Mesenchymal stem cell (in vitro differentiated cells and primary cell): ENCODE measurements at places on chromosomes 1 and 21.

DNA sequence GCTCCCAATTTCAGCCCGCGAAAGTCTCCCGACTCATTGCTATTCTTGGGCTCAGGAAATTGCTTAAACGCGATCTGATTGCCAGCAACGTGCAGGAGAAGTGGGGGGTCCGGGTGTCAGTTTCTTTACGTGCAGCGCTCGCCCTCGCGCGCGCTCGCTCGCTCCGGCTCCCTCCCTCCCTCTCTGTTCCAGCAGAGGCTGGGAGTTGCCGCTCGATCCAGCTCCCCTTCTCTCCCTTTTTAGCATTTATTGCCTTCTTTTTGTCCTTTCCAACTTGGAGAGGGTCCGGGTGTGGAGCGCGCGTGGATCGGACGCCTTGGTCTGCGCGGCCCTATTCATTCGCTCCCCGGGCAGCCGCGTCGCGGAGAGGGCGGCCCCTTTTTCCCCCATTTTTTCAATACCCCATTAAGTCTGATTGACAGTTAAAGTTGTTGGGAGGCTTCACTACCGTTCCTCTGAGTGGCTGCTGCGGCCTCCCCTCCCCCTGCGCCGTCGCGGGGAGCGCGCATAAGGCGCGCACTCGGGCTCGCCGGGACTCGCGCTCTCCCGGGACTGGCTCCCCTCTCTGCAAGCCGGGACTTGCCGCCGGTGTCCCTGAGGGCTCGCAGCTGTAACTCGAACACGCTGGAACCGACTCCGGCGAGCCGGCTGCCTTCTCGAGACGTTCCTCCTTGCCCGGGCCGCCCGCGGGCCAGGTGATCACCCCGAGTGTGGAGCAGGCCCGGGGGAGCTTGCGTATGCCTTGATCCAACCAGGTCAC, at the start of gene DHRS3:
Gene DHRS3, minus strand, starts transcription at position 310 of the 760 bp plus-strand sequence. CDS start 862 bp downstream, outside the sequence.
- peak; percentile 60 for DNase-seq

DNA sequence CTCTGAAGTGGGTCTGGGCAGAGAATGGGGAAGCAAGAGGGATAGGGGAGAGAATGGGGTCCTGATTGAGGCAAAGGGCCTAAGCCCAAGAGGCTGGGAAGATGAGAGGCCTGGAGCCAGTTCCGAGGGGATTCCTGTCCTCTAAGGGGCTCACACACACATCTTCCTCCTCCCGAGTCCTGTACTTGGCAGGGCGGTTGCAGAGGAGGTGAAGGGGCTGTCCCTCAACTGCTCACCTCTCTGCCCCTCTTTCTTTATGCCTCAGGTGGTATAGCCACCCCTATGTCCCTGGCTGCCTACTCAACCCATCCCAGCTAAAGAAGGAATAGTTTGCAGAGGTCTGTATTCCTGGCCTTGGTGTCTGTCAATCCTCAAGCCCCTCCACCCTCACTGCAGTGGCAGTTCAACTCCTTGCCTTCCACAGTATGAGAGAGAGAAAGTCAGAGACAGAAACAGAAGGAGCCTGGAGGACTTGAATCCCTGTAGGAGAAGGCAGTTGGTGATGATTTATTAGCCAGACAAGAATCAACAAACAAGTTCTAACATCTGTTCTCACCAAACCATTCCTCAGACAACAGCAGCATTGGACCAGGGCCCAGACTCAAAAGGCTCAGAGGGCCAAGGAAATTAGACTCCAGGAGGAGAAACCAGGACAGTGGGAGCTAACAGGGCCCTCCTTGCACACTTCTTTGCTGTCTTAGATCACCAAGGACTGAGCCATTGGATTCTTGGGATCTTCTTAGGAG, 10.7 kb downstream of the SH2D2A start:
- peak; percentile 83 for DNase-seq

DNA sequence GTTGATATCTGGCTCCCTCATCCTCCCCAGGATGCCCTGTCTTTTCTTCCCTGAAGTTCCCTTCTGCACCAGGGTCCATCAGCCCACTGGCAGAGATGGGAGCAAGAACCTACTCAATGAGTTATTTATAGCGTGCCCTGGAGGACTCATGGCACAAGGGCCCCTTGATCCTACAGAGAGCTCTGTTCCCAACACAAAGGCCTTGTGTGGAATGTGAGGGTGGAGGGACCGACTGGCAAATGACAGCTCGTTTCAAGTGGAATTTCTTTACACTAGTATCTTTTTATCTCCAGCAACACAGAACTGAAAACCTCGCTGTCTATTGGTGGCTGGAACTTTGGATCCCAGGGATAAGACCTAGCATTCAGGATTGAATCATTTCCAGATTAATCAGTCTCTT, 22.4 kb downstream of the CHI3L2 start:
- no peak for DNase-seq

- peak; percentile 88 for DNase-seq
Observed at GRCh38 chr1:9294405-9294773, 1.7 kb downstream of the SPSB1 start.

DNA sequence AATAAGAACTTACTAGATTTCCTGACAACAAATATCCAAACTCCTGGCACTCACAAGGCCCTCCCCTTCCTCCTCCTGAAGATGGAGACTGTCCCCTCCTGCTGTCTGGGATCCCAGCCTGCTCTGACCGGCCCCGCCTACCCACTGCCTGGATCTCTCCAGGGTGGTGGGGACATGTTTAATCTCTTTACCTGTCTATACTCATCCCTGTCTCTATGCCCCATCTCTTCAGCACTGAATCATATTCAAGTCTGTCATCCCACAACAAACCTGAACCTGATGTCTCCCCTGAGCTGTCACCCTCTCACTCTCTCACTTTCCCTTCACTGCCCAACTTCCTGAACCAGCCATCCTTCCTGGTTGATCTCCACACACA, 22.1 kb downstream of the MATN1 start:
- no peak for DNase-seq

DNA sequence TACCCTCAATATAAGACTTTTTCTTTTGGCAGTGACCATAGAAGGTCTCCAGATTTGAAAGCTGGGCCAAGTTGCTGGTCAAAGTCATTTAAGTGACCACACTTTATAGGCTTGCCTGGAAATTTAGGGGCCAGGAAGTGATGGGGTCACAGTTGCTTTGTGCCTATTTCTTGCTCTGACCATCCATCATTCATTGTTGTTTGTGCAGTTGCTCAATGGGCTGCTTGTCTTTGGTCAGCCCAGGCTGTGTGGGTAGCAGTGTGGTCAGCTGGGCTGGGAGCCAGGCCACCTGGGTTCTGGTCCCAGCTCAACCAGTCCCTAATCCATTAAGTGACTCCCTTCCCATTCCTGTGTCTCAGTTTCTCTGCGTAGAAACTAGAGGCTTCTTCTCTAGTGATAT, 2.1 kb upstream of the OTUD7B start:
- DNase-seq, result no peak

GRCh38 chr1:30038134-30039025, 685.0 kb downstream of the MATN1 start:
- DNase-seq, result no peak

DNA sequence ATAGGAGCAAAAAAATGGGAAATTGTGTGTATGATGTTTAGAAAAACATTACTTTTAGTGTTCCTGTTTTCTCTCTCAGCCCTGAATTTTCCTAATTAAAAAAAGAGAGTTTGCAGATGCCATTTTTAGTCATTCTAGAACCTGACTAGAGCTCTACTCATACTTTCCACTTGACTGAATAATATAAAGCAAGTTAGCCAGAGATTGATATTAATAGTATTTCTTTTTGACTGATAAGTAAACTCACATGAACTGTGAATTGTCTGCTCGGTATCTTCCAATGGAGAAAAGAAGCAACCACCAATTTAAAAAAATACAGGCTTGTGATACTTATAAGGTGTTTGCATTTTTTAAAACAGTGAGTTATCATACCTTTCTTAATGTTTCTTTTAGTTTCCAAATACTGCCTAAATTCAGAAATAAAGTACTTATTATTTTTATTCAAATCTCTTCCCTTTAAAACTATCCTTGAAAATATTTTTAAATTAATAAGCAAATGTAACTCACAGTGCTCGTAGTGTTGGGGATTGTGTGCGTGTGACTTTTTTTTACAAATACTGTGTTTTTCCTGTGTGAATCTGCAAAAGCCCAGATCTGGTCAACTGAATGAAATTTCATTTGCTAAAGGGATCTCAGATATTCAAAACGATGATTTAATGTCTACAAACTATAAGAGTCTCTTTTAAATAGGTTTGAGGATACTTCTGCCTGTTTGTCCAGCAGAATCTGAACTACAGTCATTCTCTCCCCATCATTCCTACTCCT, 9.8 kb downstream of the RAP1A start:
- no peak for DNase-seq

DNA sequence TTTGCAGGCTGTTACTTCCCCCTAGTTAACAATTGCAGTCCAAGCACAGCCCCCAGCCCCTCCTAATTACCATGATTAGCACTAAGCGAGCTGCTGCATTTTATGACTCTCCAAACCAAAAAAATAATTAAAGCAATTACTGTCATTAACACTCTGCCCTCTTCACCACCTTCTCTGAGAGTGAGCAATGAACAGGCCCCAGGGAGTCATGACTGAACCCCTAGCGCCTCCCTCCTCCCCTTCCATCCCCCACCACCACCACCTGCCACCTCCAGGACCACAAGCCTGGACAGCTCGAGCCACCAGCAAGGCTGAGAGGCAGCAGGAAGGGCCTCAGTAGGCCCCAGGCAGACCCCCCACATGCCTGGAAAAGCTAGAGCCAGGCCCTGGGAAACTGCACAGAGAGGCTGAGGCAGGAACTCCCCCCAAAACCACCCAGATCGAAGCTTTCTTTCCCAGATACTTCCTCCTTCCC, 35.5 kb upstream of the ZC3H12A start:
- no peak for DNase-seq
